CD4-positive, CD25-positive, alpha-beta regulatory T cell (primary cell): ENCODE measurements at places on chromosomes 7 and 10. TPM values are rescaled to one million over a fixed set of nuclear protein-coding genes. Genes with fewer than 3 reads are reported as not detected.

GRCh38 chr7:98205162-98205845 lies 5.9 kb upstream of the BHLHA15 start:
- H3K4me3 ChIP-seq: no peak overlapping the region
- peaks cover 32% of the 10 kb centered on the region for H3K36me3 ChIP-seq
- no peaks in the 10 kb centered on the region for H3K27me3 ChIP-seq
- no peak for DNase-seq

- peak overlapping the region; percentile 53 for H3K4me3 ChIP-seq
- peaks cover 82% of the 10 kb centered on the region for H3K4me1 ChIP-seq
Observed at GRCh38 chr7:158811461-158811860, 17.8 kb downstream of the ESYT2 start.

DNA sequence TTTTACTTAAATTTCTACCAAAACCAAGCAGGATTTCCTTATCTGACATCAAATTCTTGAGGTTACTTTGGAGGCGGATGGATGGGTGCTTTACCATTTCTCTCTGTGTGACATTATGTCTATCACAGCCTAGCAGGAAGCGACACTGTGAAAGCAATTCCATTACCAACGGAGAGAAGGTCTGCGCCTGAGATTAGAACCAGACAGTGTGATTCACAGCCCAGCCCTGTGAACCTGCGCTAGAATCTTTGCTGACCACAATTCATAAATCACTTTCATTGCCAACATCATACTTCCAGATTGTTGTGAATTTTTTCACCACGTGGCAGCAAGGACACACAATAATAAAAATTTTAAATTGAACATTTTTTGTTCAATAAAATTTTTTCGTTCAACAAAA lies 126.5 kb downstream of the CUBN start:
- H3K36me3 ChIP-seq: no peaks in the 10 kb centered on the region
- H3K27ac ChIP-seq: no peak overlapping the region
- H3K27me3 ChIP-seq: no peaks in the 10 kb centered on the region
- peaks cover 25% of the 10 kb centered on the region for H3K4me1 ChIP-seq

DNA sequence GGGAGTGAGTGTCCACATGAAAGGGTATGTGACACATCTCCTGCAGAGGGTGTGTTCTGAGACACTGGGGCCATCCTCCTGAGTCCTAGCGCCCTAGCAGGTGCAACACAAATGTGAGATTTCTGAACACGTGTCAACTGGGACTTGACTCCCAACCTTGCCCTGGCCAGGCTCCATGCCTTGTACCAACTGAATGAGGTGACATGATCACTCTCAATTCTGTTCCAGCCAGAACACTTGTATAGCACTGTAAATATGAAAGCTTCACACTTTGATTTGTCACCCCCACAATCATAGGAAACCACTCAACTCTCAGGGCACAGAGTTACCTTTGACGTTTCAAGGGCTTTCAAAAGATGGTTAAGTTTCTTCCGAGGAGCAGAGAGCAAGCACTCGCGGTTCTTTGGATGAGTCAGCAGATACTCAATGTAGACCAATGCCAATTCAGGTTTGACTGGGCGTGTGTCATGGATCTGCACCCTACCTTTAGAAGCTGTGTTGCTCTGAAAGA lies 48.6 kb downstream of the NCAPG2 start:
- DNase-seq: peak; percentile 87
- peaks cover 9% of the 10 kb centered on the region for H3K36me3 ChIP-seq
- no peaks in the 10 kb centered on the region for H3K27me3 ChIP-seq
- peak overlapping the region; percentile 65 for H3K27ac ChIP-seq

GRCh38 chr7:1505731-1506550 lies 1.8 kb upstream of the INTS1 start:
- H3K27me3 ChIP-seq: no peaks in the 10 kb centered on the region
- DNase-seq: no peak
- H3K36me3 ChIP-seq: peaks cover 11% of the 10 kb centered on the region
- H3K27ac ChIP-seq: no peak overlapping the region
- peaks cover 35% of the 10 kb centered on the region for H3K4me1 ChIP-seq

- H3K36me3 ChIP-seq: no peaks in the 10 kb centered on the region
- DNase-seq: no peak
- H3K4me3 ChIP-seq: no peak overlapping the region
- no peaks in the 10 kb centered on the region for H3K4me1 ChIP-seq
Observed at GRCh38 chr7:134763960-134764359, 15.5 kb upstream of the CALD1 start.

GRCh38 chr10:98915911-98916310 lies 319.7 kb downstream of the HPSE2 start:
- H3K4me1 ChIP-seq: no peaks in the 10 kb centered on the region
- no peaks in the 10 kb centered on the region for H3K36me3 ChIP-seq
- no peaks in the 10 kb centered on the region for H3K27me3 ChIP-seq

DNA sequence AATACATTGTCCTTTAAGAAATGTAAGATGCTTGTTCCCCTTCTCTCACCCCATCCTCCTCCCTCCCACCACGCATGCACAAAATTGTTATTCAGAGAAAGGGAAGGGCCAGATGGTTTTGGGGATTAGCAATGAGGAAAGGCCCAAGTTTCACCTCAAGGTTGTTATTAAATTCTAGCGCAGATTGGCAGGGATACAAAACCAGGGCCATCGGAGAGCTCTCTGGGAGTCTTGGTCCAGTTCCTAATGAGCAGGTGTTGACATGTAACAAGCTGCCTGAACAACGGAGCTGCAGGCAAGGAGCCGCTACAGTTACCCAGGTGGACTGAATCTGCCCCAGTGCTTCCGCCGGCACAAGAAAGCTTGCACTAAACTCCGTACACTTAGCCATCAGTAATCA lies 9.7 kb upstream of the ANK3 start:
- no peaks in the 10 kb centered on the region for H3K27me3 ChIP-seq
- H3K27ac ChIP-seq: no peak overlapping the region
- H3K36me3 ChIP-seq: no peaks in the 10 kb centered on the region
- no peaks in the 10 kb centered on the region for H3K4me1 ChIP-seq
- no peak for DNase-seq
- H3K4me3 ChIP-seq: no peak overlapping the region

DNA sequence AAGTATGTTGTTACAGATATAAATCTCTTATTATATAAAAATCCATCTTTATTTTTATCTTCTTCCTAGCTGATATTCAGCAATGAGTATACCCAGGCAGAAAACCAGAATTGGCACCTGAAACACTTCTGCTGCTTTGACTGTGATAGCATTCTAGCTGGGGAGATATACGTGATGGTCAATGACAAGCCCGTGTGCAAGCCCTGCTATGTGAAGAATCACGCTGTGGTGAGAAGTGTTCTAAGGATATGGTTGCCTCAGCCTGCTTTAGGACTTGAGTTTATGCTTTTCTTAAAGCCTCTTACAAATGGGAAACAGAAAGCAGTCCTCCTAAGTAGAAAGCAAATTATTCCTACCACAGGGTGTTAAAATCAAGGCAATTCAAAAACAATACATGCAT lies 41.9 kb downstream of the TES start:
- no peak for DNase-seq
- peaks cover 74% of the 10 kb centered on the region for H3K36me3 ChIP-seq
- H3K27ac ChIP-seq: no peak overlapping the region
- no peaks in the 10 kb centered on the region for H3K4me1 ChIP-seq
- no peak overlapping the region for H3K4me3 ChIP-seq

- no peak for DNase-seq
- no peak overlapping the region for H3K27ac ChIP-seq
- no peaks in the 10 kb centered on the region for H3K36me3 ChIP-seq
- H3K27me3 ChIP-seq: no peaks in the 10 kb centered on the region
- no peak overlapping the region for H3K4me3 ChIP-seq
Observed at GRCh38 chr7:114843102-114843501, 78.8 kb upstream of the MDFIC start.

GRCh38 chr7:122383934-122384333 lies 79.4 kb upstream of the FEZF1 start:
- H3K4me3 ChIP-seq: no peak overlapping the region
- no peaks in the 10 kb centered on the region for H3K4me1 ChIP-seq
- H3K36me3 ChIP-seq: no peaks in the 10 kb centered on the region
- no peak for DNase-seq

GRCh38 chr10:110207805-110208613 lies 604 bp downstream of the MXI1 start:
- peak overlapping the region; percentile 65 for H3K27ac ChIP-seq
- H3K4me3 ChIP-seq: peak overlapping the region; percentile 92
- peaks cover 42% of the 10 kb centered on the region for H3K4me1 ChIP-seq
- DNase-seq: peak; percentile 51
- no peaks in the 10 kb centered on the region for H3K36me3 ChIP-seq

DNA sequence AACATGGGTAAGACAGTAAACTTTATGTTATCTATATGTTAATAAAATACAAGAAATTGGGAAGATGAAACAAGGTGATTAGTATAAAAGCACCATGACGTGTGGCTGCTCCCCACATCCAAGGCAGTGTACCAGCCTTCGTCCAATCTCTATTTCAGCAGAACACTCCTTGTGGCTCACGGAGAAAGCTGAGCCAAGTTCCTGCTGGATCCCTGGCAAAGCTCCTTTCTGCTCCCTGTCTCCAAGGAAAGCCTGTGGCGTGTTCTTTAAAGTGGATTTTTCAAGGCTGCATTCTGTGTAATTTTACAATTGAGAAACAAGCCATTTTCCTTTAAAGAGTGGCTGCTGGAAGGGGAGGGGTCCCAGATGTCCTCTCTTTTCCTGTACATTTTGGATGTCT lies 467.3 kb downstream of the PTPRN2 start:
- no peak for DNase-seq
- H3K27ac ChIP-seq: no peak overlapping the region
- no peaks in the 10 kb centered on the region for H3K36me3 ChIP-seq
- no peaks in the 10 kb centered on the region for H3K4me1 ChIP-seq
- H3K27me3 ChIP-seq: no peaks in the 10 kb centered on the region
- H3K4me3 ChIP-seq: no peak overlapping the region

DNA sequence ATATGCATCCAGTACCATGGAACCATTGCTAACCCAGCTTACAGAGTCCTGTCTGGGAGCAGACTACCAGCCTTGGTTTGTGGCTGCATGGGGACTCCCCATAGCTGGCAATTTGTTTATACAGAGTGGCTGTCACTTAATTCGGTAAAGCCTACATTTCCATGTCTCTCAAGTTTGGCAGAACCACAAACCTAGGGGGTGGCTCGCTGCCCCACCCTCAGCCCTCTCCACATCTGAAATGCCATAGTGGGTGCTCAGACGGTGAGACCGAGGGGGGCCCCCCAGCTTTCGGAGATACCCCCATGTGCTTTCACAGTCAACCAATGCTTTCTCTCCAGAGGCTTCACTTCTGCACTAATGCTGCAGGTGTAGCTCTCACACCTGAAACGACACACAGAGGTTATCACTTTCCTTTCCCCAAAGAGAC lies 75.5 kb upstream of the KAT6B start:
- H3K27me3 ChIP-seq: no peaks in the 10 kb centered on the region
- H3K36me3 ChIP-seq: no peaks in the 10 kb centered on the region
- no peak overlapping the region for H3K27ac ChIP-seq
- DNase-seq: no peak

GRCh38 chr10:93701866-93702209 lies 554 bp downstream of the FRA10AC1 start:
- H3K36me3 ChIP-seq: peaks cover 23% of the 10 kb centered on the region
- H3K27me3 ChIP-seq: no peaks in the 10 kb centered on the region
- peaks cover 42% of the 10 kb centered on the region for H3K4me1 ChIP-seq
- DNase-seq: no peak
- peak overlapping the region; percentile 95 for H3K4me3 ChIP-seq
- peak overlapping the region; percentile 80 for H3K27ac ChIP-seq

GRCh38 chr7:148481971-148482626 lies 108.5 kb upstream of the C7orf33 start:
- no peaks in the 10 kb centered on the region for H3K27me3 ChIP-seq
- H3K36me3 ChIP-seq: no peaks in the 10 kb centered on the region
- H3K27ac ChIP-seq: no peak overlapping the region
- no peak for DNase-seq
- no peaks in the 10 kb centered on the region for H3K4me1 ChIP-seq

The AGR3 gene
- total RNA-seq: not detected

The ZNF727 gene
- not detected for total RNA-seq

The GNAT3 gene
- not detected for total RNA-seq

The NODAL gene
- total RNA-seq: not detected

The TMEM213 gene
- total RNA-seq: not detected

The PRSS37 gene
- not detected for total RNA-seq

The RELN gene
- not detected for total RNA-seq

The FAM25C gene
- not detected for total RNA-seq

The CELF2 gene
- 230 TPM for total RNA-seq

The PLEKHS1 gene
- 0.12 TPM for total RNA-seq

The MYOF gene
- total RNA-seq: 1.0 TPM
